ENCODE measurements at places on chromosomes 5 and 9.

- no peak for DNase-seq
Measured at GRCh38 chr9:114343471-114344187, 14.0 kb downstream of the ORM2 start.

GRCh38 chr9:124384210-124384609 lies 31.0 kb downstream of the PSMB7 start:
- DNase-seq, result no peak

- DNase-seq, result peak; percentile 20
Measured at GRCh38 chr9:75889977-75890471, 449 bp upstream of the PCSK5 start.

- no peak for DNase-seq
Measured at GRCh38 chr5:133882846-133883245, 85.6 kb downstream of the C5orf15 start.

DNA sequence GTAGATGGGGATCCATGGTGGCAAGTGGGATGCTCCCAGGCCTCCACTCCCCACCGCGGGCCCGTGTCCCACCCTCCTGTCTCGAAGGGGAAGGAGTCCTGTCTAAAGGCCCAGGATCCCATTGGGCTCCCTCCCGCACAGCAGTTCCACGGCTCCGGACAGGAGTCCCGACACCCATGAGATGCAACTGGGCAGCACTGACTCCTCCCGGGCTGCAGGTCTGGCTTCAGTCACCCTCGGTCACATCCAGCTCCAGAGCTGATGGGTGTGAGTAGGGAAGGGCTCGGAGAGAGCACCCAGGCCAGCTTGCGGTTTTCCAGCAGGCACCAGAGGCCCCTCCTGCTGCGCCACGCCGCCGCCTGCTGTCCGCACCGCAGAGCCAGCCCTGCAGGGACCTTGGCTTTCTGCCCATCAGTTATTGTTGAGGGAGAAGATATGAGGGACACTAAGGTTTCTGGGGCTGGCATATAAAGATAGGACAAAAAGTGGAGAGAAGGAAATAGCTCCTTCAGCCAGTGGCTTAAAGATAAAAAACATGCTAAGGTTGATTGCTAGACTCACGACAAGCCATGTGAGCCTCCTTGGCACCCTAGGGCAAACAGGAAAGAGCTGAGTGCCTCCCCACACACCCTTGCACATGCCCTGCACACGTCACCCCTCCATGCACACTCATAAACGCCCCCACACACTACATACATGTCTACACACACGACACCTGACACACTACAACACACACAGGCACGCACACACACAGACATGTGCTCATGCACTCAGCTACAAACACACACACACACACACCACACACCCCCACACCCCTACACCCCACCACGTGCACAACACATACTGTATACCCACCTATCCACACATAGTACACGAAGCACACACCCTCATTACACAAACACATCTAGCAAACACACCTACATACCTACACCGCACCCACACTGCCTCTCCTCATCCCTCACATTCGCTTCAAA lies 79.0 kb downstream of the AK8 start:
- DNase-seq, result no peak

DNA sequence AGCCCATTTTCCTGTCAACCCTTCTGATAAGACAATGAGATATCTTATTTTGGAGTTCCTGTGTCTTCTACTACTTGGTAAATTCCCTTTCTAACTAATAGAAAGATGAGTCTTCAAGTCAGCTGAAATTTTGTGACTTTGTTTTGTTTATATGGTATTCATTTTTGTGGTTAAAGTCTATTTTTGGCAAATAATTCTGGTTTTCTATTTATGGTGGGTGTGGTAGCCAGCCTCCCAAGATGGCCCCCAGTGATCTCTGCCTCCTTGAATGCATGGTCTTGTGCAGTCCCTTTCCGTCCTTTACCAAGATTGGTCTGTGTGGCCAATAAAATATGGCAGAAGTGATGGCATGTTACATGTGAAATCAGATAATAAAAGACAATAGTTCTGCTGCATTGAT lies 91.5 kb downstream of the NR3C1 start:
- DNase-seq, result no peak

DNA sequence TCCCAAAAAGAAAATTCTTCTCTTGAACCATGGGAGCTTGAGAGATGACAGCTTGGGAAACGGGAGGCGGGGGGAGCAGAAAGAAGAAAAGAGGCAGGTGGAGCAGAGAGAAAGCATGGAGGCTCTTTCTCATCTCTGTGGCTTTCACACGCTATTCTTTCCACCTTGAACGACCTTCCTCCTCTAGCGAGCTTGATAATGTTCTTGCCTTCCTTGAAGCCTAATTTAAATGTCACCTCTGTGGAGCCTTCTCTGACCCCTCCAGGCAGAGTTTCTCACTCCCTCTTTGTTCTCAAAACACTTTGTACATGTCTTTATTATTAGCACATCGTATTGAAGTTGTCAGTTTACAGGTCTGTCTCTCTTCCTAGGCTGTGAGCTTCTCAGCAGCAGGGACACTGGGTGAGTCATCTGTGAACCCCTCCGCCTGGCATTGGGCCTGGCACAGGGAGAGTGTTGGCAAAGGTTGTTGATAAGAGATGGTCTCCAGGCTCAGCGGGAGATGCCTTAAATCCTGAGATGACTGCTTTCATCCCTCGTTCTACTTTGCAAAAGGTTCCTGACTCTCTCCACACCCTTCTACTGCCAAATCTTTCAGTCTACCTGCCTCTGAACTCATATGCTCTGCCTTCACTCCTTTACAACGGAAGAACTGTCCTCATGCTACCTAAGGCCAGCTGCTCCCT lies 14.1 kb upstream of the STRBP start:
- DNase-seq, result no peak

DNA sequence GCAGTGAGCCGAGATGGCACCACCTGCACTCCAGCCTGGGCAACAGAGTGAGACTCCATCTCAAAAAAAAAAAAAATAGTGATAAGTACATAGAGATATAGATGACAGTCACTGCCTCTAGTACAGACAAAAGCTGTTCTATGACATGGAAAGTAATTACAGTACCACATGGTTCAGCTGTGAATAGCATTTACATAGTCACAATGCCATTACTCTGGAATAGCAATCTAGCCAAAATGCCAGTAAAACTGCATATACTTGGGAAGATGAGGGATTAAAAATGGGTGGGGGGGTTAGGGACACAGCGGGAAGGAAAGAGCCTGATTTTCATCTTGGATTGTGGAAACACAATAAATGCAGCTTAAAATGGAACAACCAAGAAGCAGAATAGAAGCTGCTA lies 39.4 kb upstream of the CNOT6 start:
- DNase-seq, result no peak

GRCh38 chr9:69559126-69559525 lies 113.0 kb downstream of the APBA1 start:
- DNase-seq, result no peak

- no peak for DNase-seq
Measured at GRCh38 chr9:115668521-115668920, 485.1 kb upstream of the PAPPA start.

GRCh38 chr9:92482329-92482728 lies at the start of gene ASPN:
Gene ASPN (minus strand): TSS chr9:92482506.
- DNase-seq, result no peak

- no peak for DNase-seq
Measured at GRCh38 chr5:64746446-64746845, 22.0 kb downstream of the SREK1IP1 start.

GRCh38 chr5:32559411-32559810 lies 25.9 kb upstream of the SUB1 start:
- no peak for DNase-seq

DNA sequence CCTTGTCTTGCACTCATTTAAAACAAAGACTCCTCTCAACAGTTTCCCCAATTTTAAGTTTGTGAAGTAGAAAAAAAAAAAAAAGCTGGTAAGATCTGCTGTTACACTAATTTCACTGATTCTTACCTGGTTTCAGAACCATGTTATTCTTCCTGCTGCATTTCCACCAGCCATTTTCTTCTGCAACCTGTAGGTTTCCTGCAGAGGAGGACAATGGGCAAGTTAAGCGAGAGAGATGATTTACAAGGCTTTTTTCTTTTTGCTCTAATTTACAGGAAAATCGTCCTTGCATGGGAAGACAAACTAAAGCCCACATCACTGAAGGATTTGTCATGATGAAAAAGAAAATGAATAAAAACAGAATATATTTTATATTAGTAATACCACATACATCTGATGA lies 86.0 kb upstream of the SMARCA2 start:
- DNase-seq, result no peak

DNA sequence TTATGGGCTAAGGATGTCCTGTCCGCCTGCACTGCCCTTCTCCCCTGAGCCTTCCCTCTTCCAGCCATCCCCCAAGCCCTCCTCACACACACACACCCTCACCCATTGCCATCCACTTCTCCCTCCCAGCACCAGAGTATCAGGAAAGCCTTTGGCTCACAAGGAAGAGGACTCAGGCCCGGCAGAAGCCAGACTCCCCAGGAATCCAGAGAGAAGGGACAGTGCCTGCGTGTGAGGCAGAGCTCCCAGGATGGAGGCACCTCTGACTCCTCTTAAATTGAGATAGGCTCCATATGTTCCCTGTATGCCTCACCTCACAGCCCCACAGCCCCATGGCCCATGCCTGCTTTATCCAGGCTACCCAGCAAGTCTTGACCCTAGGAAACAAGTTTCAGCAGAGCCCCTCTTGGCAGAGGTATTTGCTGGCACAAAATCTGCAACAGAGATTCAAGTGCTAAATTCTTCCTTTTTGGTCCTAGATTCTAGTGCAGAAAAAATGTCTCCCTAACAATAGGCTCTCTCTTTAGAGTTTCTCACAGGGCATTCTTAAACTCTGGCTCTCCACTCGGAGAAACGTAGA lies 761 bp downstream of the IL17B start:
- DNase-seq, result no peak

GRCh38 chr5:66180282-66181155 lies 36.4 kb downstream of the SREK1 start:
- no peak for DNase-seq

GRCh38 chr9:96599298-96599697 lies 20.3 kb downstream of the CDC14B start:
- no peak for DNase-seq

- no peak for DNase-seq
Measured at GRCh38 chr9:126508171-126508591, 105.5 kb upstream of the LMX1B start.

GRCh38 chr5:32511776-32512374 lies 67.3 kb upstream of the ZFR start:
- DNase-seq, result no peak

GRCh38 chr5:126450346-126450745 lies 27.1 kb downstream of the GRAMD2B start:
- peak; percentile 48 for DNase-seq

GRCh38 chr5:136364307-136364706 lies 1.0 kb downstream of the TRPC7 start:
- DNase-seq, result no peak

DNA sequence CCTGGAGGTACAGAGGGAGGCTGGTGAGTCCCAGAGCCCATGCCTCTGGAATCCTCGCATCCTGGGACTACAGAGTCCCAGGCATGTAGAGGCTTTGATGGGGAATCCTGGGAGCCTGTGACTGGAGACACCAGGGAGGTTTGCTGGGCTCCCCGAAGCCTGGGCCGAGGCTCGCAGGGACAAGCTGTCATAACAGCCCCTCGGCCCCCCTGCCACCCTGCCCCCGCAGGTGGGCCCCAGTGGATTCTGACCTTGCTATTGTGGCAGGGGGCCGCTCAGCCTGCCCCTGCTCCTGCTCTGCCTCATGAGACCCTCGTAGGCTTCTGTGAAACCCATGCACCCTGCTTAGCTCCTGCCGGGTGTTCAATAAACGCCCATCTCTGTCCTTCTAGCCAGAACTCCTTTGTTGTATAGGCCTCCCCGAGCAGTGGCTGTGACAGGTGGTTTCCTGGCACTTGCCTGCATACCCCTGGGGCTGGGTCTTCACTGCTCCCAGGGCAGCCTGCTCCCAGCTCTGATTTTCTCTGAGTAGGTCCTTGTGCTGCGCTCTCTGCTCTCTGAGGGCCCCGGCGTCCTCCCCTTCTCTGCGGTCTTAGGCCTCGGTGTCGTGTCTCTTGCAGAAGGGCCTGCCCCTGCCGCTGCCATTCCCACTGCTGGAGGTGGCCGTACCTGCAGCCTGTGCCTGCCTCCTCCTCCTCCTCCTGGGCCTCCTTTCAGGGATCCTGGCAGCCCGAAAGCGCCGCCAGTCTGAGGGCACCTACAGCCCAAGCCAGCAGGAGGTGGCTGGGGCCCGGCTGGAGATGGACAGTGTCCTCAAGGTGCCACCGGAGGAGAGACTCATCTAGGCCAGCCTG lies 20.4 kb downstream of the CRB2 start:
- peak; percentile 32 for DNase-seq

DNA sequence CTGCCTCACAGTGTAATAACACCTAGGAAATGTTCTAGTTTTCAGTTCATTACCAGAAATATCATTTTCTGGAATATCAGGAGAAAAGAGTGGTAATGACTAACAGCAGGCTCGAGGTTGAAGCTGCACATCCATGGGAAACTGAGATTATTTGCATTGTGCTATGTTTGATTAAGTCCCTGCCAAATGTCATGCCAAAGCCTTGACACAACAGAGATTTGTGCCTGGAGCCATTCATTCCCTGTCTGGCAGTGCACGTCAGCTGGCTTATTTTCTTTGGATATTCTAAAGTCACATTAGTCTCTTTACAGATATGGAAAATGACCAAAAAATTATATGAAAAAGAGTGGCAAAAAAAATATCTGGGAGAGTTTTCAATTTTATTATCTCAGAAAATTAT lies 848.0 kb downstream of the PTPRD start:
- no peak for DNase-seq

GRCh38 chr5:146032911-146033310 lies 72.5 kb downstream of the PLAC8L1 start:
- no peak for DNase-seq

DNA sequence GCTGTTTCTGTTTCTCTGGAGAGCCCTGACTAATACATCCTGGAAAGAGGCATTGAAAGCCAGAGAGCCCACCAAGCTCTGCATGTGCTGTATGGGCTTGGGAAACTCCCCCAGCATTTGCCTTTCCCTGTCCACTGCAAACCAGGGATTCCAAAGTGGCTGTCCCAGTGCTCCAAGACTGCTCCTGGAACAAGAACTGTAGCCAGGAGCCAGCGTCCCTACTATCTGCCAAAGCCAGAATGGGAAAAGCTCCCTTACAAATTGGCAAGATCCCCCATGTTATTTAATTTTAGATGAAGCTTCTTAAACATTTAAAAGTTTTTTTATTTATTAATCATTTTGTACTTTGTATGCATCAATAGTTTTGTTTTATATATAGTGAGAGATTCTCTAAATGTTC lies 263.2 kb downstream of the GABRB2 start:
- DNase-seq, result no peak

- DNase-seq, result no peak
Measured at GRCh38 chr5:68748101-68748500, 345.7 kb upstream of the SLC30A5 start.

GRCh38 chr9:116178481-116179211 lies 25.1 kb downstream of the PAPPA start:
- no peak for DNase-seq

GRCh38 chr9:33300546-33300945 lies 10.2 kb downstream of the NFX1 start:
- no peak for DNase-seq

GRCh38 chr9:38680837-38681445 lies 39.0 kb downstream of the FAM240B start:
- DNase-seq, result no peak

Measured in GM20000 (cell line).